SJSA1 (cell line): ENCODE measurements at places on chromosomes 5 and 9. TPM values are rescaled to one million over a fixed set of nuclear protein-coding genes. Genes with fewer than 3 reads are reported as not detected.

DNA sequence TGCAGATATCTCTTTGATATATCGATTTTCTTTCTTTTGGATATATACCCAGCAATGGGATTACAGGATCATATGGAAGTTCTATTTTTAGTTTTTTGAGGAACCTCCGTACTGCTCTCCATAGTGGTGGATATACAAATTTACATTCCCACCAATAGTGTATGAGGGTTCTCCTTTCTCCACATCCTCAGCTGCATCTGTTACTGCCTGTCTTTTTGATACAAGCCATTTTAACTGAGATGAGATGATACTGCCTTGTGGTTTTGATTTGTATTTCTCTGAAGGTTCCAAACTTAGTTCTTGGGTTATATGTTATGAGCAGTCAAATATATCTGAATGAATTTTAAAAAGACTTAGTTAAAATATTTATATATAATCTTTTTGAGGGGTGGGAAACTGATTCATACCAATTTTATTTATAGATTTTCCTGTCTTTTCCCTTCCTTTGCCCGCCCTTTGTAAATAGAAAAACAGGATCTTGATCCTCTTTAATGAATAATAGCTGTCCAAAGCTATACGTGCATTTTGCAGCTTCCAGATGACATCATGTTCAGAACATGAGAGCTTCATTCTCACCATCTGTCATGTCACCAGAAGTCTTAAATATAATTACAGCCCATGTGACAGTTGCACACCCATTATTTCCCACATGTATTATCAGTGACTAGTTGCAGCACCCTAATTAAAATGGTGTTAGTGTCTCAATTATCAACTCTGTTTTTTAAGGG, 6.2 kb upstream of the ARHGEF28 start:
- no peak for DNase-seq
- no peaks in the 10 kb centered on the region for H3K27me3 ChIP-seq
- no peak overlapping the region for H3K27ac ChIP-seq
- H3K36me3 ChIP-seq: no peaks in the 10 kb centered on the region

GRCh38 chr5:74430631-74431289, 209.8 kb downstream of the ENC1 start:
- DNase-seq: no peak
- no peaks in the 10 kb centered on the region for H3K4me1 ChIP-seq
- no peak overlapping the region for H3K4me3 ChIP-seq
- H3K27ac ChIP-seq: no peak overlapping the region

DNA sequence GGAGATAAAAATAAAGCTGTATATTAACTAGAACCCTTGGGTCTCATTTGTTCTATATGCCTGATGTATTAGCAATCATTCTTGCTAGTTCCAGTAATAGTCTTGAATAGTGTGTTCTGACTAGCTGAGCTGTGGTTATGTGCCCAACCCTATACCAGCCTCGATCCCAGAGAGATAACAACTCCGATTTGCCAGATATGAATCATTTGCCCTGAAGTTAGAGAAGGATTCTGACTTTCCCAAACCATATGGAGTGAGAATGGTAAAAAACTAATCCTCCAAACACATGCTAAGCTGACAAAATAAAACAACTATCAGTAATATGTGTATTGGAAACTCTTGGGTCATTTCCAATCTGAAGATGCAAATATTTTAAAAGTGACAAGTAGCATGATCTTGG, 64.8 kb downstream of the ALDH1A1 start:
- H3K4me1 ChIP-seq: no peaks in the 10 kb centered on the region
- H3K4me3 ChIP-seq: no peak overlapping the region
- H3K27ac ChIP-seq: no peak overlapping the region
- H3K27me3 ChIP-seq: no peaks in the 10 kb centered on the region

GRCh38 chr5:133051061-133051541, 712 bp upstream of the HSPA4 start:
- peak overlapping the region; percentile 94 for H3K27ac ChIP-seq
- H3K36me3 ChIP-seq: peaks cover 31% of the 10 kb centered on the region
- H3K27me3 ChIP-seq: no peaks in the 10 kb centered on the region
- DNase-seq: no peak
- H3K4me3 ChIP-seq: peak overlapping the region; percentile 93

GRCh38 chr5:144485540-144485939, 314.9 kb downstream of the KCTD16 start:
- H3K27me3 ChIP-seq: no peaks in the 10 kb centered on the region
- DNase-seq: no peak
- peaks cover 16% of the 10 kb centered on the region for H3K4me1 ChIP-seq
- H3K36me3 ChIP-seq: no peaks in the 10 kb centered on the region
- no peak overlapping the region for H3K27ac ChIP-seq

DNA sequence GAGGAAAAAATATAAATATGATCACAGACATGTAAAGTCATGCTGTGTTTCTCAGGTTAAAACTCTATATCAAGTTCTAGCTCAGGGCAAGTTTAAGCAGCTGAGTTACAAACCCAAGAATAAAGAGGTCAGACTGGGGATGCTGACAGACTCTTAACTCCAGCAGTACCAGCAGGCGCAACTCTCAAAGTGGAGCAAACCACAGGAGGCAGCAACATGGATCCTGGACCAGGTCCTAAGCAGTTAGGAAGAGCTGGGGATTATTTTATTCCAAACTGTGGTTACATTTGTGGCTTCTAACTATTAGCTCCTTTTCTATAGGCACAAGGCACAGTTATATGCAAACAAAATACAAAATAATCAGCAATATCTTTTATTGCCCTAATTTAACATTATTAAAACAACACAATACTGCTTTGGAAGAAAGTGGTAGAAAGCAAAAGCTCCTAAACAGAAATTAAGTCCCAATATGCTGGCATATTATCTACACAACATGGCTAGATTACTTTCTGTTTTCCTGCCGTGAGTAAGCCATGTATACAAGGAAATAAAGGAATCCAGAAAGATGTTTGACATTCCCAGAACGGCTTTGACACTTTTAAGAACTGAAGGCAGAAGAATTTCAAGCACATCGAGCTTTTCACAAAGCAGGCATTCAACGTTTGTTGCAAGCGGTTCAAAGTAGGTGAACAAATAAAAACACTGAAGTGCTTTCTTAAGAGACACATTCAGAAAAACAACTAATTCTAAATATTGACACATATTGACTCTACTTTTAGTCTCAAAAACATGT, 378.8 kb upstream of the ZNF608 start:
- peak; percentile 70 for DNase-seq
- peaks cover 4% of the 10 kb centered on the region; the same call in 1 of the 2 replicates for H3K36me3 ChIP-seq
- peak overlapping the region; percentile 56 for H3K27ac ChIP-seq
- peak overlapping the region; percentile 2; the same call in 1 of the 2 replicates for H3K4me3 ChIP-seq
- no peaks in the 10 kb centered on the region for H3K27me3 ChIP-seq

DNA sequence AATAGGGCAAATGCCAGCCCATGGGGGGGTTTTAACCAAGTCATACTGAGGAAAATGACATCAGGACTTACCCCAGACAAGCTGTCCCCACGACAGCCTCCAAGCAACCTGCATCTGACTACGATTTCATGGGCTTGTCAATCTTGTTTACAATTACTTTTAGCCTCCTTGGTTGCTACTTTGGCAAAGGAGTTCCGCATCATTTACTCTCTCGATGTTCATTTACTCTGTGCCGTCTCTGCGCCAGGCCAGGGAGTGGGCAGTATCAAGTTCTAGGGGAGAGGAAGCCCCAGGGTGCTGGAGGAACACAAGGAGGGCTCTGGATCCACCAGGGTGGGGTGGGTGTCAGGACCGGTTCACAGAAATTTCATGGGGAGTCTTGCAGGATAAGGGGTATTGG, 23.9 kb downstream of the PTPN3 start:
- H3K4me1 ChIP-seq: no peaks in the 10 kb centered on the region
- DNase-seq: no peak
- no peaks in the 10 kb centered on the region for H3K27me3 ChIP-seq

- DNase-seq: no peak
- H3K27ac ChIP-seq: no peak overlapping the region
- H3K27me3 ChIP-seq: no peaks in the 10 kb centered on the region
Measured at GRCh38 chr9:129013674-129014073, 14.5 kb downstream of the SH3GLB2 start.

DNA sequence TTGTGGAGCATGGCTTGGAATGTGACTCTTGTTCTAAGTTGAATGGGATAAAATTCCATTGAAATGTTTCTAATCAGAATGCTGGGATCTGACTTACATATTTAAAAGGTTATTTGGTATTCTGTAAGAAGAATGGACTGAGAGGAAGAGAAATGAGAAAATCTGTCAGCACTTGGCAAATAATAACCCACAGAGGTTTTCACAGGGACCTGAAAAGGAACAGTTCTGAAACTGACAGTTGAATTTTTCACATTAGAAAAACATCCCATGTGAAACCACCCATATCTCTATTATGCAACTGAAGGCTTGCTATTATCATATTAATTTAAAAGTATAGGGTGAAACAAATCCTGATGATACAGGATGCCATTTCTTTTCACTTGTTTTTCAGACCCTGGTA, 302.7 kb downstream of the EPB41L4A start:
- no peaks in the 10 kb centered on the region for H3K4me1 ChIP-seq
- DNase-seq: no peak
- no peaks in the 10 kb centered on the region for H3K27me3 ChIP-seq
- no peak overlapping the region for H3K27ac ChIP-seq
- H3K4me3 ChIP-seq: no peak overlapping the region

DNA sequence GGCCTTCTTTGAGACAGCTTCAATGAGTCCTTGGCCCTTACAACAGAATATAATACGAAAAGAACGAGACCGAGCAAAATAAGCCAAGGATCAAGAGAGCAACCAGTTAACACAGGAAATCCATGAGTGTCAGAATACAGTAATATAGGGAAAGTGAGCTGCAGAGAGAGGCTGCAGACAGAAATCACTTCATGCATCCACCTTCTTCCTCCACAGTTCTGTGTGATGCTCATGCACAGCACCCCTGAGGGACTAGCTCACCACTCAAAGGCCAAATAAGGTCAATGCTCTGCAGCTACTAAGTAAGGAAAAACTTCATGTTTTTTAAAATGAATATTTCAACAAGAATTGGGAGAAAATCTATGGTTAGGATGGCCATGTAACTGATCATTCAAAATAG, 257.1 kb downstream of the MCTP1 start:
- peaks cover 14% of the 10 kb centered on the region for H3K4me1 ChIP-seq
- DNase-seq: no peak
- H3K27ac ChIP-seq: no peak overlapping the region

DNA sequence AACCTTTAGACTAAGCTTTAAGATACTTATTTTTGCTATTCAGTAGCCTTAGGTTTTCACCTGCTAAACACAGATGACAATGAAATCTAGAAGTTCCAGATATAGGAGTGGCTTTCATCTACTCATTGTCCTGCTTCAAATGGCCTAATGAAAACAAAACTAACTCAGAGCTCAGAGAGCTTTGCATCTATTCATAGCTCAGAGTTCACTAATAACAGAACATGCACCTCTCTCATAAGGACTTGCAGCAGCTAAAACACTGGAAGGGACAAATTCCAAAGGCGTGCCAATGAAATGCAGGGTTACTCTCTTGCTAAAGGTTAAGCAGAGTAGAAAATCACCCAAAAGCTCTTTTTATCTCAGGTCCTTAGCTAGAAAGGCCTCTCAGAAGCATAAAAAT, 29.0 kb downstream of the SLC31A2 start:
- no peak overlapping the region for H3K27ac ChIP-seq
- no peak overlapping the region for H3K4me3 ChIP-seq
- DNase-seq: no peak
- H3K36me3 ChIP-seq: peaks cover 85% of the 10 kb centered on the region

- H3K36me3 ChIP-seq: no peaks in the 10 kb centered on the region
- no peak overlapping the region for H3K27ac ChIP-seq
Measured at GRCh38 chr9:84460695-84461094, 120.1 kb upstream of the SLC28A3 start.

DNA sequence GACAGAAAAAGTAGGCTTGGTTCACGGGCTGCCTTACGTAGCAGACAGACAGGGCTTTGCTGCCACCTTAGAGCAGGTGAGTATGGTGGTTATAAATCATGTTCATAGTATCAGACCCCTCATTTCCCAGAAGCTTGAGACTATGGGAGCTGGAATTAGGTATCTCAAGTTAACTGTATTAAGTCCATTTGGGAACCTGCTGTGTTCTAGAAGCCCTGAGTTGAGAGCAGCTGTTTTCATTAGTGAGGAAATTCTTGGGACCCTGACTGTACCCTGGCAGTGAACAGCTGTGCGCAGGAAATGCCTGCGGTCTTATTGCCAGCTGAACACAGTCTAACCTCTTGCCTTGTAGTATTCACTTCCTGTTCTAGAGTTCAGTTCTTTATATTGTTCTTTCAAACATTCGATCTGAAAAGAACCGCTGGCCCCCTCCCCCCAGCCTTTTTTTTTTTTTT, 29.8 kb downstream of the UGCG start:
- no peak overlapping the region for H3K4me3 ChIP-seq
- DNase-seq: no peak
- H3K36me3 ChIP-seq: peaks cover 74% of the 10 kb centered on the region
- no peak overlapping the region for H3K27ac ChIP-seq
- peaks cover 13% of the 10 kb centered on the region for H3K4me1 ChIP-seq

DNA sequence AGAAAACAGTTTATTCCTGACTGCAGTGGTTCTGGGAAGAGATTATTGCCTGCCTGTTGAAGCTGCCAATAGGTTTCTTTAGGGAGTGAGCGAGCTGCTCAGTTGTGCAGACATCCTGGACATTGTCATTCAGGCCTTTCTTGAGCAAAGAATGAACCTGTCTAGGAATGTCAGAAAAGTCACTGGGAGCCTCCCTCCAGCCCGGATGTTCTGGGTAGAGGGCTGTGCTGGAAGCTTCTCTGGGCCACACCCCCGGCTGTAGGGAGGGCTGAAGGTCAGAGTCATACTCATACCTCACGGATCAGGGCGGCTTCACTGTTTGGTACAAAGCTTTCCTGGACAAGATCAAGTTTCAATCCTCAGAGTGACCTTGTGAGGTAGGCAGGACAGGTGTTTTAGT, 33.4 kb upstream of the TBC1D2 start:
- no peak overlapping the region for H3K27ac ChIP-seq
- H3K36me3 ChIP-seq: no peaks in the 10 kb centered on the region
- no peaks in the 10 kb centered on the region for H3K4me1 ChIP-seq
- no peak for DNase-seq
- no peaks in the 10 kb centered on the region for H3K27me3 ChIP-seq
- H3K4me3 ChIP-seq: no peak overlapping the region

TLR4 gene
- 19.5 and 27.3 TPM in 2 replicates for total RNA-seq

TPPP gene
- total RNA-seq: not detected in 2 replicates

DNAJC21 gene
- total RNA-seq: 48.2 and 53.3 TPM in 2 replicates

GMCL2 gene
- not detected in 2 replicates for total RNA-seq

SCGB3A2 gene
- not detected in 2 replicates for total RNA-seq

MAMDC2 gene
- total RNA-seq: not detected in 2 replicates

TAF9 gene
- total RNA-seq: 114 and 118 TPM in 2 replicates
